ENCODE measurements at places on chromosomes 1 and 21. TPM values are rescaled to one million over a fixed set of nuclear protein-coding genes. Genes with fewer than 3 reads are reported as not detected.

- H3K4me3 ChIP-seq, result no peak overlapping the region
- H3K27ac ChIP-seq, result no peak overlapping the region
- no peaks in the 10 kb centered on the region for H3K36me3 ChIP-seq
- H3K4me1 ChIP-seq, result peaks cover 5% of the 10 kb centered on the region
- DNase-seq, result no peak
These were observed 910 bp downstream of the LCE3A start for GRCh38 chr1:152621993-152622392.

GRIK3 gene
- not detected for total RNA-seq

GRCh38 chr1:63810936-63811469 is 37.2 kb downstream of the ROR1 start:
- H3K27ac ChIP-seq, result no peak overlapping the region
- H3K4me3 ChIP-seq, result no peak overlapping the region
- no peak for DNase-seq
- H3K4me1 ChIP-seq, result no peaks in the 10 kb centered on the region
- peaks cover 9% of the 10 kb centered on the region for H3K27me3 ChIP-seq
- H3K36me3 ChIP-seq, result no peaks in the 10 kb centered on the region

FLG2 gene
- not detected for total RNA-seq

- H3K27me3 ChIP-seq, result no peaks in the 10 kb centered on the region
- peaks cover 14% of the 10 kb centered on the region for H3K4me1 ChIP-seq
- DNase-seq, result peak; percentile 61
- H3K4me3 ChIP-seq, result peak within 1 kb of the TSS; percentile 96
- H3K36me3 ChIP-seq, result peaks cover 1% of the 10 kb centered on the region
These were observed at the start of gene SFN for GRCh38 chr1:26862781-26863684. SFN (plus strand) TSS chr1:26863149; CDS start chr1:26863213, 64 bp downstream.

DNA sequence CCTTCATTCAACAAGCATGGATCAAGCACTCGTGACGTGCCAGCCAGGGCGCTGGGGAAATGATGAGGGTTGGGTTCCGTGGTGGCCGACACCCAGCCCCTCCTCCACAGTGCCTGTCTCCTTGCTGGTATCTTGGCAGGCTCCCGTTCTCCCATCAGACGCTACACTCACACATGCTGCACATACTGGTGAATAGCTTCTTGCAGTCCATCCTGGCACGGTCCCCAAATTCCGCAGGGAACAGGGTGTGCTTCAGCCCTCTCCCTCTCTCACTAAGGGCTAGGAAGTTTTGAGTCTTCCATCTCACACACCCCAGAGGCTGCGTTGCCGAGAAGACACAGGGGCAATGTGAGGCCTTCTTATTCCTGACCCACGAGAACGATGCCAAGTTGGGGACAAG is 10.1 kb upstream of the MEF2D start:
- peaks cover 5% of the 10 kb centered on the region for H3K27me3 ChIP-seq
- peaks cover 38% of the 10 kb centered on the region for H3K4me1 ChIP-seq
- H3K36me3 ChIP-seq, result peaks cover 1% of the 10 kb centered on the region
- H3K27ac ChIP-seq, result no peak overlapping the region

DHCR24 gene
- total RNA-seq, result 55.9 TPM

- no peak overlapping the region for H3K4me3 ChIP-seq
- H3K27me3 ChIP-seq, result no peaks in the 10 kb centered on the region
- H3K27ac ChIP-seq, result no peak overlapping the region
- no peaks in the 10 kb centered on the region for H3K36me3 ChIP-seq
These were observed 42.0 kb upstream of the SCCPDH start for GRCh38 chr1:246681900-246682895.

- DNase-seq, result no peak
- no peaks in the 10 kb centered on the region for H3K36me3 ChIP-seq
- H3K27me3 ChIP-seq, result peaks cover 3% of the 10 kb centered on the region
- no peak overlapping the region for H3K27ac ChIP-seq
These were observed 699.8 kb downstream of the PTPRU start for GRCh38 chr1:29936031-29936544.

DNA sequence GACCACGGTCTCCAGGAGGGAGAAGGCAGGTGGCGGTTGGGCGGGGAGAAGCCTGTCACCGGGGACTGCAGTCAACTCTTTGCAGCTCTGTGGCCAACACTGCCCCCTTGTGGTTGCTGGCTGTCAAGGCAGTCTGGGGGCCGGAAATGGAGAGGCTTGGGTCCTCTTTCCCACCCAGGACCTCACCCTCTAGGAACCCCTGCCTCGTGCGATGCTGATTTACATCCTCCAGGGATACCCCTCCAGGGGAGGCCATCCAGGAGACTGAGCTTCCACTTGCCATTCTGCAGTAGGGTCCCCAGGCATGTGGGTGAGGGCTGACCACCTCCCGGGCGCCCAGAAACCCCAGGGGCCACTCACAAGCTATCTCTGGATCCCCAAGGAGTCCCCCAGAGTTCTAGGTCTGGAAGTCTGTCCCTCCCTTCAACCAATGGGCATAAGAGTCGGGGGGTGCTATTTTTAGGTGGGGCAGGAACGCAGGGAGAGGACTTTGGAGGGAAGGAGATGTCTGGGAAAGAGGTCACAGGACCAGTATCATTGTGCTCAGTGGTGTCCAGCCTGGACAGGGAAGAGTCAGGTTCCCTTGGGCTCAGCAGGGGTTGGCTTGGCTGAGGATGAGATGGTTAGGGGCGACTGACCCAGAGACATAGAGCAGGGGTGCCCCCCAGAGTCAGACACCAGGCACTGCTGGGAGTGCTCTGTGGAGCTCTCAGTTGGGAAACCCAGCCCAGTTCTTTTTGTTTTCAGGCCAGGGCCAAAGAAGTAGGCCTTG is 7.1 kb upstream of the GPR61 start:
- peaks cover 30% of the 10 kb centered on the region for H3K4me1 ChIP-seq
- peak overlapping the region; percentile 80 for H3K27ac ChIP-seq
- H3K27me3 ChIP-seq, result no peaks in the 10 kb centered on the region
- DNase-seq, result peak; percentile 93

- H3K27ac ChIP-seq, result no peak overlapping the region
- no peak for DNase-seq
- peaks cover 4% of the 10 kb centered on the region for H3K4me1 ChIP-seq
These were observed 2.1 kb downstream of the TRIM67 start for GRCh38 chr1:231163830-231164427.

ZBTB7B gene
- 48.4 TPM for total RNA-seq

DNA sequence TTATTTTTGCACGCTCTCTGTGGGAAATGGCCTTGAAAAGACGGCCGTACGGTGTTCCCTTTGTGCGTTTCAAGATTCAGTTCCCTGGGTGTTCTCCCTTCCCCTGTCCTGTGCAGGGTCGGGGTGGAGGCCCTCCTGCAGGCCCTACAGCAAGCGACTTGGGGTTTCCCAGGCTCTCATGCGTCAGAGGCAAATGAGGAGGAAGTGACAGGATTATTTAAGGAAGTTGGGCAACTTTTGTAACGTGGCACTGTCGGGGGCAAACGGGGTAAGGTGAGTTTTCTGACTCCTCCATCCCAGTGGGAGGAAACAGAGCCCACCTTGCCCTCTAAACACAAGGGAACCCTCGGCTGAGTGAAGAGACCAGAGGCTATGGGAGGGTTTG is 16.1 kb upstream of the AJAP1 start:
- H3K4me1 ChIP-seq, result no peaks in the 10 kb centered on the region
- H3K36me3 ChIP-seq, result no peaks in the 10 kb centered on the region
- no peak overlapping the region for H3K27ac ChIP-seq
- H3K4me3 ChIP-seq, result no peak overlapping the region

- no peaks in the 10 kb centered on the region for H3K4me1 ChIP-seq
- H3K27ac ChIP-seq, result no peak overlapping the region
- no peak overlapping the region for H3K4me3 ChIP-seq
- no peaks in the 10 kb centered on the region for H3K36me3 ChIP-seq
- H3K27me3 ChIP-seq, result no peaks in the 10 kb centered on the region
These were observed 120.7 kb downstream of the SEC16B start for GRCh38 chr1:177849130-177849529.

DNA sequence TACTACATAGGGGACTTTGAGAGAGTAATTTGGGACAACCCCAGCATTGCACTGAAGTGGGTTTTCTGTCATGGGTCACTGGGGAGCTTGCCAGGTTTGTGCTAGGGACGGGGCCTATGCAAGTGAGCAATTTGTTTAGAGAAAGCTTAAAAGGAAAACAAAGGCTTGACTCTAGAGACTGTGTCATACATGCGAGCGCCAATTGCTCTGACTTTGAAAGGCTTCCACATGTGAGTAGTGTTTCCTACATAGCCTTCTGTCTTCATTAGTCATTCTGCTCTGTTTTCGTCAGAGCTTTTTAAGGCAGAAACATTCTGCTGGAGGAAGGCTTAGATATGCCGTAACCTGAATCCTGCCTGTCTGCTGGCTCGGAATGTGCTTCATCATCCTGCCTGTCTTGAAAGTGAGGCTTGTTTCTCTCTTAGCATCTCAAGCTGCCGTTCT is 28.4 kb downstream of the TRIM45 start:
- H3K36me3 ChIP-seq, result peaks cover 35% of the 10 kb centered on the region
- H3K4me3 ChIP-seq, result no peak overlapping the region
- DNase-seq, result no peak
- peak overlapping the region; percentile 14 for H3K27ac ChIP-seq

- H3K4me1 ChIP-seq, result peaks cover 24% of the 10 kb centered on the region
- H3K36me3 ChIP-seq, result peaks cover 17% of the 10 kb centered on the region
- H3K4me3 ChIP-seq, result no peak overlapping the region
- no peaks in the 10 kb centered on the region for H3K27me3 ChIP-seq
These were observed 2.9 kb downstream of the MED8 start for GRCh38 chr1:43386676-43387075.

C1orf185 gene
- total RNA-seq, result not detected

DNA sequence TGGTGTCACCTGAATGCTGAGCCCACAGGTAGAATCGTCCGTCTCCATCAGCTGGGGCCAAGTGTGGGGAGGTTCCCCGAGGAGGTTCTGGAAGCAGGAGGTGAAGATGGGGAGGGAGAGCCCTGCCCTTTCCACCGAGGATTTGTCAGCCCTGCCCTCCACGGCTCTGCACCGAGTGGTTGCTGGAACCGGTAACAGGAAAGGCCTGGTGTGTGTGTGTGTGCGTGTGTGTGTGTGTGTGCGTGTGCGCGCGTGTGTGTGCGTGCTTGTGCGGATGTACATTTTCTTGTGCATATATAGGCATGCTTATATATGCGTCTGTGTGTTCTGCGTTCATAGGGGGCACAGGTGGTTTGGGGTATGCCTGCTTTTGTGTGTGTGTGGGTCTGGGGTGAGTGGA is 3.5 kb downstream of the NBL1 start:
- peaks cover 32% of the 10 kb centered on the region for H3K4me1 ChIP-seq
- peaks cover 3% of the 10 kb centered on the region for H3K36me3 ChIP-seq
- H3K4me3 ChIP-seq, result peak overlapping the region; percentile 62
- DNase-seq, result peak; percentile 52
- H3K27me3 ChIP-seq, result peaks cover 8% of the 10 kb centered on the region
- H3K27ac ChIP-seq, result peak overlapping the region; percentile 44

DNA sequence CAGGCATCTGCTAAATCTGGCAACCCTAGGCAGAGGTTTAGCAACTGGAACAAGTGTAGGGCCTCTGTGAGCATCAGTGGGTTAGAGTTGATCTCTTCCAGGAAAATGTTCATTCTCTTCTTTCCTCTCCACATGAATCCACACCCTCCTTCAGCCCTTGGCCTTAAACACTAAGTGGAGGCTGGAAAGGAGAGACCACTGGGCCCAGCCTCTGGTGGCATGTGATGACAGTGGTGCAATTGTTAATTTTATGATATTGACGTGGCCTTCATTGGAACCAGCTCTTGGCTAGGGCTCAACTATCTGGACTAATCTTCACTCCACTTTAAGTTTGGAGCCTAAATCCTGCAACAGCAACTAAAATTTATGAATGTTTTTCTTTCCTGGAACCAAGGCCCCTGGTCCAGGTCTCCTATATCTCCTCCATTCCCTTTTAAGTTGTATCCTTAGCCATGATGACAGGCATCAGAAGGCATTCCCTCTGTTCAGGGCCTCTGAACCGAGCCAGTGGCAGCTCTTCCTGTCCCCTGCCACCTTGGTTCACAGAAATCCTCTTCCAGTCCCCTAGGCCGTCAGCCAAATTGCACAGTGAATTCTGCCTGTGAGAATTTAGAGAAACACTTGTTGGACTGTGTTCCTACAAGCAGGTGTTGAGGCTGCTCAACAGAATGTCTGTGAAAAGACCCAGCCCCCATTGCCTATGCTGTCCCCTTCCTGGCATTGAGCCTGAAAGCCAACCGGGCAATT is 132.2 kb downstream of the PSMG1 start:
- no peak for DNase-seq
- no peaks in the 10 kb centered on the region for H3K27me3 ChIP-seq
- no peak overlapping the region for H3K27ac ChIP-seq
- H3K36me3 ChIP-seq, result no peaks in the 10 kb centered on the region

GRCh38 chr1:202540014-202540413 is 170.2 kb downstream of the SYT2 start:
- peaks cover 3% of the 10 kb centered on the region for H3K36me3 ChIP-seq
- no peak for DNase-seq
- no peak overlapping the region for H3K4me3 ChIP-seq
- no peaks in the 10 kb centered on the region for H3K4me1 ChIP-seq
- H3K27me3 ChIP-seq, result no peaks in the 10 kb centered on the region

DNA sequence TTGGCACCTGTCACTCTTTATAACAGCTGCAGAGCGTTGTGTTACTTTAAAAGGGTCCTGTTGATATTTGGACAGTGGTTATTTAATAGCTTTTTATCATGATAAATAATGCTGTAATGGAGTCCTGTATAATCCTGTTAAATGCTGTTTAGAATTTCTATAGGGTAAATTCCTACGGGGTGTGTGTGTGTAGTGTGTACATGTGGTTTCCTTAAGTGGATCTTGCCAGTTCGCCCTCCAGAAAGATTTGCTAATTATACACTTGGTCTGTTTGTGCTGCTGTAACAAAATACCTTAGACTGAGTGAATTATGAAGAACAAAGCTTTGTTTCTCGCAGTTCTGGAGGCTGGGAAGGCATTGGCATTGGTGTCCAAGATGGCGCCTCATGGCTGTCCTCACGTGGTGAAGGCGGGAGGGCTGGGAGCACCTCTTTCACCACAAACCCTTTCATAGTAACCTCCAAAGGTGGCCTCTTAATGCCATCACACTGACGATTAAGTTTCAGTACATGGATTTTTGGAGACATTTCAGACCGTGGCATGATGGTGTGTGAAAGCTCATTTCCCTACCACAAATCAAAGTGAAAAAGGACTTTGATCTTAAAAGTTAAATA is 11.2 kb downstream of the PRMT2 start:
- H3K36me3 ChIP-seq, result peaks cover 72% of the 10 kb centered on the region
- no peaks in the 10 kb centered on the region for H3K27me3 ChIP-seq
- peaks cover 11% of the 10 kb centered on the region for H3K4me1 ChIP-seq
- DNase-seq, result no peak

OR2W3 gene
- not detected for total RNA-seq

- no peaks in the 10 kb centered on the region for H3K4me1 ChIP-seq
- peaks cover 4% of the 10 kb centered on the region for H3K27me3 ChIP-seq
- H3K36me3 ChIP-seq, result no peaks in the 10 kb centered on the region
- H3K27ac ChIP-seq, result no peak overlapping the region
- no peak for DNase-seq
These were observed 188.5 kb downstream of the HLX start for GRCh38 chr1:221067721-221068120.

DNA sequence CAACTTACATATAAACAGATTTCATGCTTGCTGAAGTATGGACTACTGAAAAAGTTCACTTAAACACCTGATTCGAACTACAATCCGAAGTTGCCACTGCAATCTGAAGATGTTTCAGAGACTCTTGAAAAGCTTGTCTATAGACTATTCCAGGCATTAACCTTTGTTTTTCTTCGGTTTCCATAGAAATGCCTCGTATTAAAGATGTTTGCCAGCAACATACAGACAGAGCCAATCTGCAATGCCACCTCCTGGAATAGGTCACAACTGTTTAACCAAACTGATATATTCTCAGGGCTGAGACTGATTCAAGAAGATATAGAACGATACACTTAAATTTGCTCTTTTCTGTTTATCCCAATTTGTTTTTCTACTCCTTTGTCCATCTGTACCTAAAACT is 28.9 kb upstream of the DMRTB1 start:
- no peak overlapping the region for H3K4me3 ChIP-seq
- DNase-seq, result no peak
- peaks cover 5% of the 10 kb centered on the region for H3K27me3 ChIP-seq
- H3K4me1 ChIP-seq, result peaks cover 6% of the 10 kb centered on the region
- H3K36me3 ChIP-seq, result no peaks in the 10 kb centered on the region

Data from activated naive CD8-positive, alpha-beta T cell treated with anti-CD3 and anti-CD28 coated beads, Interleukin-2, amount 10 ng/mL, durations not matched to agents 7 days and 5 days (primary cell).